SJCRH30 (cell line): ENCODE measurements at places on chromosomes 13 and 19.

- DNase-seq = no peak
These were observed 719.7 kb upstream of the MIR17HG start for GRCh38 chr13:90627813-90628212.

DNA sequence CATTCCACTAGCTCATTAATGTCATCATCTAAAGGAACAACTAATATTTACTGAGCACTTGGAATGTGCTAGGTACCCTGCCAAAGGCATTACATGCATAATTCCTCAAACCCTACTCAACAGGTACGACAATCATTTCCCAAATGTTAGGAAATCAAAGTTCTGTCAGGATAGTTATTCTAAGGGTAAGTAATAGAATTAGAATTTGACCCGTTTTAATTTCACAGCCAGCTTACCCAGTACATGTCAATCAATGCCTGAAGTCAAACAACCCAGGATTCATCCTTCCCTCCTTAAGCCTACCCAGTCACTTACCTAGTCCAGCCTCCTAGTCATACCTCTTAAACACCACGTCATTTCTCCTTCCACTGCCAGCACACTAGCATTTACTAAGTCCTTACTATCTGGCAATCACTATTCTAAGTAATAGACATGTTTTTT, 2.4 kb downstream of the LNX2 start:
- DNase-seq = no peak

GRCh38 chr19:13396250-13397080, 109.8 kb downstream of the CACNA1A start:
- DNase-seq = peak; percentile 9

DNA sequence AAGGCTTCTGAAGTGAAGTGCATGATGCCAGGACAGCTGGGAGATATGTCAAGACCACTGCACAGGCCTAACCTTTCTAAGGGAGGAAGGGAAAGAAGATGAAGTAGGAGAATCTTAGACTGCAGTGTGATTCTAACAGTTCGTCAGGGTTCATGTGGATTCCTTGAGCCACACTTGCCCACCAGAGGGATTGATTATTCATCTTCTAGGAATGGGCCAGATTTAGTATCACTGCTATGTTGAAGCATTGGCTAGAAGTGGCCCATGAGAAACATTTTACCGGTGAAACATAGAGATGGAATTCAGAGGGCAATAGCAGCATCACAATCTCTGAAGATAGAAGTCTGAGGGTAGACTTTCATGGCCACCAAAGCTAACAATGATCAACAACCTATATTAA, 550.8 kb upstream of the SLITRK1 start:
- no peak for DNase-seq

GRCh38 chr13:21055511-21056045, 5.8 kb downstream of the LATS2 start:
- DNase-seq = no peak

- DNase-seq = no peak
These were observed at the start of gene GAS6 for GRCh38 chr13:113863524-113864272. Gene GAS6 (minus strand): TSS chr13:113864076. CDS start chr13:113863920, 156 bp downstream.

GRCh38 chr13:113292021-113292862, 4.8 kb upstream of the LAMP1 start:
- peak; percentile 51 for DNase-seq

DNA sequence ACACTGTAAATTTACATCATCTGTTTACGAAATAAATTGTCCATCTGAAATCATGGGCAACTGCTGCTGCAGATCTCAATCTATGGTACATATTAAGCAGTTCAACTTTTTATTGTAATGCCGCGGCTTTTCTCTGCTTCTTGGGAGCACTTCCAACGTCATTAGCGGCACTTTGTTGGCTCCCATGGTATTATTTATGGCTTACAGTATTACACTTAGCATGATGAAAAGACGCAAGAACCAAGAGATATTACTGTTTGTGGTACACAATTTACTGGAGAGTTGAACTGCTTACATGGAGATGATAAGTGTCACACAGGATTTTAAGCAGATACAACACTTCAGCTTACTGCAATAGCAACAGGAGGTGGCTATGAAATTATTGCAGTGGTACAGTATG, 442.1 kb downstream of the PCDH20 start:
- no peak for DNase-seq

DNA sequence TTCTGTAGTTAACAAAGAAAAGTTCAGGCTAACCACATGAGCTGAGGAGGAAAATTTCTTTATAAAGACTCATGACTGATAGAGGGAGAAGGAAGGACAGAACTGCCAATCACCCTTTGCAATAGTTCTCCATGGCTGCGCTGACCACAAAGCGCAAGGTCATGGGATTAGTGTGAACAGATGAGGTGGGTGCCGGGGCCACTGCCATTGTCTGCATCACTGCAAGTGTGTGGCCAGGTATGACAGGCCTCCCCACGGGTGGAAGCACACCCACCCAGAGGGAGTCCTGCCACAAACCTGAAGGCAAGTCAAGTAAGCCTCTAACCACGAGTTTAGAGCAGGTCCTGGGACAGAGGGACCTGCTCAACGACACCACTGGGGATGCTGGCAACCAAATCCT, 128.1 kb downstream of the TUBA3C start:
- no peak for DNase-seq

DNA sequence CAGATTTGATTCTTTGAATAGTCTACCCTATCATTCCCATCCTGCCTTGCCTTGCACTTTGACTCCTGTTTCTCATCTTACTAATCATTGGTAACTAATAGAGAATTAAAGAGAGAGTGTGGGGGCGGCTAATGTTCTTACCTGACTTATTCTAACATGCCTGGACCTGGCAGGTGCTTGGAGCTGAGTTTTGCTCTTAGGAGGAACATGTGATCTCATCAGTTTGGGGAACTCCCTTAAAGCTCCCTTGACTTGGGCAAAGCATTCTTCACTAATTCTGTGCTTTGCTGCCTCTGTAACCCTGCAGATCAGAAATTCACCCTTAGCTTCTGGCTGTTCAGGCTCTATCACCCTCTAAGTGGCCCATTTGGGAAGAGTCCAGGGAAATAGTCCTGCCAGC, 861.1 kb downstream of the GPC5 start:
- DNase-seq = no peak

DNA sequence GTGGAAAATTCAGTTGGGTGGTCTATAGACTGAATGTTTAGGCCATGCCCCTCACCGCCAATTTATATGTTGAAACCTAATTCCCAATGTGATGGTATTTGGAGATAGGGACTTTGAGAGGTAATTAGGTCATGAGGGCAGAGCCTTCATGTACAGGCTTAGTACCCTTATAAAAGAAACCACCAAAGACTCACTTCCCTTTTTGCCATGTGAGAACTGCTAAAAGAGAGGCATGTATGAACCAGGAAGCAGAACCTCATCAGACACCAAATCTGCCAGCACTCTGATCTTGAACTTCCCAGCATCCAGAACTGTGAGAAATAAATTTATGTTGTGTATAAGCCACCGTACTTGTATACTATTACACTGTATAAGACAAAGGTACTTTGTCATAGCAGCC, 40.6 kb downstream of the UQCRFS1 start:
- no peak for DNase-seq

GRCh38 chr19:46913852-46914430, 53.1 kb downstream of the ARHGAP35 start:
- DNase-seq = no peak

- DNase-seq = no peak
These were observed 20.5 kb upstream of the ALOX5AP start for GRCh38 chr13:30714629-30715371.

DNA sequence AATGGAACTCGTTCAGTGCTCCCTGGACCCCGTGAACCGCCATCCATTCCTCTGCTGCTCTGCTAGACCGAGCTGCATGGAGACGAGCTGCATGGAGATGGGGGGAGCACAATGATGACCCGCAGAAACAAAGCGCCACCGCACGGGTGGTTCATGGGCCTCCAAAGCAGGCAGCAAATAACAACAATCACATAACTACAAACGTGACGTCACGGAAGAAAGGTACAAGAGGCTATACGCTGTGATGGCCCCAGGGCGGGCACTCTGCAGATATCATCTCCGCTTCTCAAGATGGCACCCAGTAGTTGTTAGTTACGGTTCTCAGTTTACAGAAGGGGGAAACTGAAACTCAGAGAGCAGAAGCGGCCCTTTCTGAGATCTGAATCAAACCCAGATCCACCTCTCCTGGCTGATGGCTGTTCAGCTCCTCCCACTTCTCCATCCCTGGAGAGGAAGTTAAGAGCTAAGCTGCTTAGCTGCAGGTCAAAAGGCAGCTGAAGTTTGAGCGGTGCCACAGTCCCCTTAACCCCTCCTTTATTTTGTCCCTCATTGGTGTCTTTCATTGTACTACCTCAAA, 1.7 kb downstream of the ATP13A1 start:
- peak; percentile 43 for DNase-seq

DNA sequence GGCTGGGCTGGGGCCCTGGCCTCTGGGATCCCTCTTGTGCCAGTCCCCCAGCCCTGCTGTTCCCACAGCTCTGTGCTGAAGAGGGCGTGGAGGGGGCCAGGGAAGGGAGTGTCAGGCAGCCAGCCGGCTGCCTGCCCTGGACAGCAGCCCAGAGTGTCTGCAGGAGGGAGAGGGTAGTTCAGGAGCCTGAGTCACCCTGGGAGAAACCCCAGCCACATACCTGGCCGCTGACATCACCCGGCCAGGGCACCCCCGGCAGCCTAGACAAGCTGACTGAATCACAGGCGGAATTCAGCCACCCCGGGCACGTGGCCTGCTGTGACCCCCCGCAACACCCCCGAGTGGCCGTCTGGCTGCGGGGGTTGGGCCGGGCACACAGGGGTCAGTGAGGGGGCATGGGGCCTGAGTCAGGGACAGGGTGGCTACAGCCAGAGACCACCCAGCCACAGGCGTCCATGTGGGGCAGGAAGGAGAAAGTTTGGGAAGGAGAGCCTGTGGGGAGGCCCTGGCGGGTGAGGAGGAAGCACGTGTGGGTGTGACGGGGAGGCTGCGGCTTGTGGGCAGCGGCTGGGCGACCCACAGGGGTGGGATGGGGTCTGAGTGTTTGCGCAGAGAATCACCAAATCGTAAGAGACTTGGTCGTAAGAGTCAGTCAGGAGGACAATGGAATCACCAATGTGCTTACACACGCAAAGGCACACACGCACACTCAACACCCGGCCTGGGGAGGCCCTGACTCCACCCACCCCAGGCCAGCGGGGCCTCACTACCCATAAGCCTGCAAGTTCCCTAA, 11.9 kb upstream of the FOSB start:
- DNase-seq = peak; percentile 98
